Neural progenitor cell (in vitro differentiated cells): ENCODE measurements at places on chromosomes 6 and 20.

DNA sequence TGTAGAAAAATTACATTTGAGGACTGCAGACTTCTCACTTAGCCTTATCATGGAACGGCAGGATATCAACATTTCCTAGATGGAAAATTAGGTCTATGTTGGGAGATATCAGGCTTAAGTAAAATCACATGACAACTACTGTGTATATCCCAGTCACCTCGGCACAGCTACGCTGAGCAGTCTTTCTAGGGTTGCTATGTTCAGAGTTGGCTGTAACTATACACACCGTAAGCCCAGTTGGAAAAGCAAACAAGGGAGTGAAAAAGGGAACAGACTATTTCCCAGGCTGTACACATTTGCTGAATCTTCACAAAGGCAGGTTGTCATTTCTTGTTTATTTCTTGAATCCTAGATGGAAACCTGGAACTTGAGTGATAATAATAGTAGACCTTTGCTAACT, 80.7 kb upstream of the PTPRK start:
- no peak for DNase-seq

GRCh38 chr6:30720738-30721197, 616 bp downstream of the TUBB start:
- peak; percentile 87 for DNase-seq

GRCh38 chr20:39326050-39326449, 363.9 kb downstream of the DHX35 start:
- DNase-seq: no peak

- DNase-seq: no peak
Observed at GRCh38 chr6:152957796-152958195, 25.0 kb downstream of the FBXO5 start.

DNA sequence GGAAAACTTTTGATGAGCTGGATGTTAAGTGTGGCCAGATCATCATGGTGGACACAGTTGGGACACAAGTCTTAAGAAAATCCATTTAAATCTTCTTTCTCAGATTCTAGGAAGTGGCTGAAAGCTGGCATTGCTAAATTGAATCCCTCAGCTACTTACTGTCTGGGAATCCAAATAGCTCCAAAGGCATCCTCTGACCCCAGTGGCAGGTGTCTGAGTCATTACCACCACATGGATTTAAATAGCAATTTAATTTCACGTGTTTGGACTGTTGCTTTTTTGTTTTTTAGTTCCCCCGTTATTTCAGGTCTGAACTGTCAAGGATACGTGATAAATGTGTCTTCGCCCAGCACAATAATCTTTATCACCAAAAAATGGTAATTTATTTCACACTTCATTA, 33.2 kb upstream of the HDGFL1 start:
- DNase-seq: no peak

GRCh38 chr6:104771258-104771832, 88.4 kb downstream of the HACE1 start:
- DNase-seq: no peak

- DNase-seq: no peak
Observed at GRCh38 chr20:11391591-11391990, 526.1 kb upstream of the BTBD3 start.

- peak; percentile 65 for DNase-seq
Observed at GRCh38 chr6:155974811-155975323, 519.2 kb upstream of the NOX3 start.

DNA sequence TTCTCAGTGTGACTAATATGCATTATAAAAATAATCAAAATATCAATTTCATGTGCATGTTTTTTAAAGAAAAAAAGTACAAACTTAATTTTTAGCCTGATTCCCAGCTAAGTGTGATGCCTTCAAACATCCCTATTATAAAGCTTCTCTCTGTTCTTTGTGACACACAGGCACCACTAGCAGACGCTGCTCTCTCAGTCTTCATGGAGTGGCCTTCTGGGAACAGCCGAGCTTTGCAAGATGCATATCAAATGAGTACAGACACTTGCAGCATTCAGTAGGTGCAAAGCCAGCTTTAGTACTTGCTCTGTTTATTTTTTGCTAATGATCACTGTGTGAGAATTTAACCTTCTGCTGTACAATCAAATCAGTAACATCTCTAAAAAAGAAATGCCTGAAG, 340.0 kb downstream of the ADGRB3 start:
- peak; percentile 53 for DNase-seq

GRCh38 chr6:163083141-163083540, 331.4 kb upstream of the QKI start:
- DNase-seq: peak; percentile 19

DNA sequence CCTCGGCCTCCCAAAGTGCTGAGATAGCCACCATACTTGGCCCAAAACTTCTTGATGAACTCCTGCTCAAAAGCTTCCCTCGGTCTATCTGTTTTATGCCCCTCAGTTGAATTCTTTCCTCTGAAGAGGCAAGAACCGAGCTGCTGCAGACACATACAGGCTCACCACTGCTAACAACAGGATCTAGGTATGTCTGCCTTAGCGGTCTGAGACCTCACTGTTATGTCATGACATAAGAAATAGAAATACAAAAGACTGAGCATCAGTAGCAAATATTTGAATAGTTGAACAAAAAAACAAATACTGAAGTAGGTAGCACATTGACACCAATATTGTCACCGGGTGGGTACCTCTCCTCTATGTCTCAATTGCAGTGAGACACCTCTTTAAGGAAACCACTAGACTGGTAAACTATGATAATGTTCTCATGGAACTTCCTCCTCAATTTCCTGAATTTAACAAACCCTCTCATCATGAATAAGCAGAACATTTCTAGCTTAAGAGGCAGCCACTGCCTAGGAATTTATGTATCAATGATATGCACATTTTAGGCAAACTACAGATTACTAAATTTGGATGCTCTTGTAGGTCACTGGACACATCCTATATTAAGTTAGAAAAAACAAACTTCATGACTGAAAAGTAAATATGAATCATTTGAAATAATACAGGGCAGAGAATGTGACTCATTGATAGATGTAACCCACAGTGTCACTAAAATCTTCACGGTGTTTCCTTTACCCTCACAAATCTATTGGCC, 9.4 kb upstream of the STXBP5 start:
- no peak for DNase-seq

DNA sequence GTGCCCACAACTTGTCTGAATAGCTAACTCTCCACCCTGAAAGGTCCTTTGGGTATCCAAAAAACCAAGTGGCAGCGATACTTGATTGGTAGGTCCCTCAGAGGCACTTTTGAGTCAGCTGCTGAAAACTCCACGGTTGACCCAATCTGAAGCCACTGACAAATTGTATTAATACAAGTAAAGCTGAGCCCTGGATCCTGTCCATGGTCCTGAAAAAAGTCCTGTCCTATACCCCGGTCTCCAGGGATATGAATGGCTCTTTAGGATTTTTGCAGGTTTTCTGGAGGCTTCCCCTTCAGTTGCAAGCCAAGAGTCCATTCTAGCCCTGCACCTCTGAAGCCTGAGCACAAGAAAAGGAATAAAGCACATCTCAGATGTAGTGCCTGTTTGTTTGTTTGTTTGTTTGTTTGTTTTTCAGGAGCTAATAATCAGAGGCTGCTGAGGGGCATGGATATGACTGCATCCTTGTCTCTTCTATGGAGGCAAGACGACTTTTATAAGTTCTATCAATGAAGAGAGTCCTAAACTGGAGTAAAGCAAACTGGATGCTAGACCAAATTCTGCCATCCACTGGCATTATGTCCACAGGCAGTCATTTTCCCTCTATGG, 1.7 kb upstream of the SLC12A5 start:
- DNase-seq: peak; percentile 93

- DNase-seq: no peak
Observed at GRCh38 chr6:41255638-41256246, 27.6 kb downstream of the TREML4 start.

- DNase-seq: no peak
Observed at GRCh38 chr6:105909106-105909505, 177.0 kb upstream of the PRDM1 start.

DNA sequence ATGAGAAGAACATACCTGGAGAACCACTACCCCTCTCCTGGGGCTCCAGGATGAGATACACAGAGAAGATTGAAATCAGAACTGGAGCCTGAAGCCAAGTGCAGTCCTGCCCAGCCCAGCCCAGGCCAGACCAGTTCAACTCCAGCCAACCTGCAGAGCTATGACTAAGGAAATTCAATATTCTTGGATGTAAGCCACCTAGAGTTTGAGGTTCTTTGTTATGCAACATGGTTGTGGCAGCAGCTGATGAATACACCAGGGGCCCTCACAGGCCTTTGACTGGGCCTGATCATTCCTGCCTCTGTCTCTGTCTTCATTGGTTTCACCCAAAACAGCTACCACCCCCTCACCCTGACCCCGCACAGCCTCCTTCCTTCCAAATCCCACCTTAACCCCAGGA, 167.8 kb downstream of the LRFN2 start:
- DNase-seq: no peak

- DNase-seq: no peak
Observed at GRCh38 chr6:15672818-15673217, 10.0 kb upstream of the DTNBP1 start.

DNA sequence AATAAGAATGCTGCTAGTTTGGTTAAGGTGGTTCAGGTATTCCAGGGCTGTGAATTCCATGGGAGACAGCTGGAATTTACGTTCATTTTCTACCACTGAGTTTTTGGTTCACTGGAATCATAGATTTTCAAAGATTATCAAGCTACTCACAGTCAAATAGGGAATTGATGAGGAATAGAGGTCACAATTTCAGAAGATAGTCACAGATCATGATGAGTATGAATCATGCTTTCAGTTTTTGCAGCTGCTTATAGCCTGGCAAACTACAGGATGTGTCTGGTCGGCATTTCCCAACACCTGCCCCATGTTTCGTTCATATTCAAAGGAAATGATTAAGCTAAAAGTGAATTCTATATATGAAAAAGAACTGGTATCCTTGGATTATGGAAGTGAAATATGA, 58.7 kb downstream of the BCKDHB start:
- DNase-seq: no peak

DNA sequence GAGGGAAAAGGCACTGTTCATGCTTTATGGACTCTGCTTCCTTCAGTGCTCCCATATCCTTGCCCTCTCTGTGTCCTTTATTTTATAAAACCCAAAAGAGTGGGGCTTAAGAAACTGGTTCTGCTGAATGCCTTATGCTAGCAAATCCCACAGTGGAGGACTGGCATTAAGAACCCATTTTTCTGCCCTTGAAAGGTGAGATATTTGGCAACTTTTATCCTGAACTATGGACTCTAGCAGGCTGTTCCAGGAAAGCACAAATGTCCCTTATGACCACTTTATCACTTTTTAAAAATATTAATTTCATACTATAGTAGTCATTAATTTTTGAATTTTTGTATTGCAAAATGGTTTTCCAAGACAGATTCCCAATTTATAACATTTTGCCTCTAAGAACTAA, 93.3 kb downstream of the ADAT2 start:
- DNase-seq: no peak

- DNase-seq: peak; percentile 81
Observed at GRCh38 chr6:110178626-110179405, 654 bp downstream of the WASF1 start.

DNA sequence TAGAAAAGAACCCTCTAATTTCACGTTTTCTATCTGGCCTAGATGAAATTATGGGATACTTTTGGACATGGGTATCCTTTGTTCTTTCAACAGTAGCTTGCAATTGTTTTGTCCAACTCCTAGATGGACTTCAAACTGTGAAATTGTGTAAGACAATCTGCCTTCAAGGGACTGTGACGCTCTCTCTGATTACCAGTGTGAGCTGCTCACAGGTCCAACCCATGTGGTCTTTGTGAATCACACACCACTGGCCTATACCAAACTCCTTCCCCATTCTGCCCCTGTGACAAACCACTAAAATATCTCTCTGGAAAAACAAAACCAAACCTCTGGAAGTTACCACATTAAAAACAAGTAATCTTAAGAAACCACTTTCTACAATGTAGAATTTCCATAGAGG, 59.5 kb downstream of the NINL start:
- DNase-seq: no peak

DNA sequence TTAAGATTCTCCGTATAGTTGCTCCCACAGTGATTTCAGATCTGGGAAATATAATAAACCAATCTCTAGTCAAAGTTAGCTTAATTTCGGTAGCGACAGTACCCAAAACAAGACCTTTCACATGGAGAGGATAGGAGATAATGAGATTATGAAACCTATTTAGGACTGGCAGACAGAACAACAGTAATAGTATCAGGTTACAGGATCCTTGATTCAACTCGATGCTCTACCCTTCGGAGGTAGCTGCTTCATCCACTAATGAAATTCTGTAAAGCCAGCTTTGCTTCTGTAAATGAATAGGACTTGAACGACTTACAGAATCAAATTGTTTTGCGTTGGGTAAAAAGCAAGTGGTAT, 534 bp upstream of the AKIRIN2 start:
- DNase-seq: peak; percentile 84

GRCh38 chr6:170099387-170099786, 191.5 kb downstream of the DLL1 start:
- no peak for DNase-seq

DNA sequence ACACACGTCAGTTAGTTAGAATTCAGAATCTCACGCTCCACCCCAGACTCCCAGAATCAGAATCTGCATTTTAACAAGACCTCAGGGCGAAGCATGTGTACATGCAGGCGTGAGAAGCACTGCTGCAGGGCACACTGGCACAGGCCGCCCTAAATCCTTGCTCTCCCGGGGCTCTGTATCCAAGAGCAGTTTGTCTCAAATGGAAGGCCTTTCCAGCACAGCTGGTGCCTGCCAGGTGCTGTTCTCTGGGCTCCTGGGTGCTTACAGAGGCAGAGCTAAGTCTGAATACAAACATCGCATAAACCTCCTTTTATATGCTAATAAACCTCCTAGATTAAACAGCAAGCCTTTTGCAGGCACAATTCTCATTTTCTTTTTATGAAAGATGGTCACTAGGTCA, 119.1 kb upstream of the CD93 start:
- DNase-seq: peak; percentile 45

DNA sequence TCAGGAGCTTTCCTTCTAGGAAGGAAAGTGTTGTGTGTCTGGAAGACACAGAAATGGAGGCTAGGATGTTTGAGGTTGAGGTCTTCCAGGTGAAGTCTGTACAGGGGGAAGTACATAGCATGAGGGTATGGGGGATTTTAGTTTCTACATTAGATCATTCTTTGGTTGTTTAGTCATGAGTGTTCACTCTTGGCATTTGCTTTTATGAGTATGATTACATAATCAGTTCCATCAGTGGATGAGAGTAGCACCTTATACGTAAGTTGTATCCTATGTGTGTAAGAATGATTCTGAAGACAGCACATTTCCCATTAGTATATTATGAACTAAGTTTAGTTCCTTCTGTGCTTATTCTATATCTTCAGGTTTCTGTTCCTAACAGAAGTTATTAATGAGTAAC, 1.9 kb downstream of the CDYL start:
- no peak for DNase-seq

GRCh38 chr6:73145690-73146089, 79.6 kb downstream of the KHDC1L start:
- no peak for DNase-seq
